ENCODE measurements at places on chromosomes 3 and 15.

DNA sequence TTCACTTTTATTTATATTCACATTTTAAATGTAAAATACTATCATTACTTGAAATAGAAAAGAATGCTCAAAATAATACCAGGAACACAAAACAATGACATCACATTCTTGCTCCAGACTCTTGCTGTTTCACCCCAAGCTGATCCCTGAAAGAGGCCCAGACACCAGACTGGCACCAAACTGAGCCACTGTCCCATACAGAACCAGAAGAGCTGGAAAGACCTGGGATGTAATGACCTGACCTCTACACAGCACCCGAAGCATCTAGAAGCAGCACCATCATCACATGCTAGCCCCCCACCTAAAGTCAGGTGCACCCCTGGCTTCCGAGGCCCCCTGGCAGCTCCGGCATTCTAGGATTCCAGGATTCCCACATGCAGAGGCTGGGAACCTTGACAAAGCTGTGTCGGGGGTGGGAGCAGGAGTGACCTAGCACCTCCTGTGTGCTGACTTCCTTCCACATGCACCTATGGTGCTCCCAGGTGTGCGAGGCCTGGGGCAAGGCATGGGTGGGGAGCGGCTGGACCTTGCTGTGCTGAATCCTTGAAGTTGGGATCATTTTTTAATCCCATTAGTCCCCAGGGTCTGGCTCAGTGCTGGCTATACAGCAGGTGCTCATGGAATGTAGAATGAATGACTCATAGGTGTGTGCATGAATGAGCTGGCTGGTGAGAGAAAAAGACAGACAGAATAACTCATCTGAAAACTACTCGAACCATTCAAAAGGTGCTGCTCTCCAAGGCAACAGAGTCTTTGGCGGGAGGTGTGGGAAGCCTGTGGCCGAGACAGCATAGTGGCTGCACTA, 144.7 kb upstream of the IQSEC1 start:
- no peak for DNase-seq

DNA sequence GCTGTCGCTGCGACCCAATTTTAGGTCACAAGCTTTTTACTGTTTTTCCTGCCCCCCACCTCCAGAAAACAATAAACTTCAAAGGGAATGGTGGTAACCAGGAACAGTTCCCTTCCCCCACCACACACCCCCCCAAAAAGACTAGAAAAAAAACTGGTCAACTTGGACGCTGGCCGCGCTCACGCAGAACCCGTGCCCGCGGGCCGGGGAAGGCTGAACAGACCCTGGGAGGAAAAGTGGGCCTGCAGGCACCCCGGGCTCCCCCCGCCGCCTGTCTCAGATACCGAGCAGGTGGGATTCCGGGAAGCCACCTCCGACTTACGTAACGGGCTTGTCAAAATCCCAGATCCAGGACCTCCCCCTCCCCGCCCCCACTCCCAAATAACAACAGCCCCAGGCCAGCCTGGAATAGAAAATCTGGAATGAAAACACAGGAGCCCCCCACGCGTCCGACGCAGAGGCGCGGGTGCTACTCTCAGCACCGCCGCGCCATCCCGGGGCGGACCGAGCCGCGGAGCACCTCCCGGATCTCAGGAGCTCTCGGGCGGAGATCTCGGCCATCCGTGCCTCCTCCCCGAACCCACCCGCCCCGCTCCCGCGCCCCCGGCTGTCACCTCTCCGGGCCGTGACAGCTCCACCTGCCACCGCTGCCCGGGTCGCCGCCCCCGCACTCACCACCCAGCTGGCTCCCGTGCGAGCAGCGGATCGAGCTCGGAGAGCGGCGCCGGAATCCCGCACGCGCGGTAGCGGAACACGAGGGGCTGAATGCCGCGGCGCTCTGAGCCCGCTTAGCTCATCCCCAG, 557 bp downstream of the DENND4A start:
- peak; percentile 83 for DNase-seq

GRCh38 chr15:76236350-76236749, 74.9 kb downstream of the ETFA start:
- DNase-seq: no peak

GRCh38 chr15:29134641-29135308, 134.8 kb downstream of the NSMCE3 start:
- DNase-seq: no peak

DNA sequence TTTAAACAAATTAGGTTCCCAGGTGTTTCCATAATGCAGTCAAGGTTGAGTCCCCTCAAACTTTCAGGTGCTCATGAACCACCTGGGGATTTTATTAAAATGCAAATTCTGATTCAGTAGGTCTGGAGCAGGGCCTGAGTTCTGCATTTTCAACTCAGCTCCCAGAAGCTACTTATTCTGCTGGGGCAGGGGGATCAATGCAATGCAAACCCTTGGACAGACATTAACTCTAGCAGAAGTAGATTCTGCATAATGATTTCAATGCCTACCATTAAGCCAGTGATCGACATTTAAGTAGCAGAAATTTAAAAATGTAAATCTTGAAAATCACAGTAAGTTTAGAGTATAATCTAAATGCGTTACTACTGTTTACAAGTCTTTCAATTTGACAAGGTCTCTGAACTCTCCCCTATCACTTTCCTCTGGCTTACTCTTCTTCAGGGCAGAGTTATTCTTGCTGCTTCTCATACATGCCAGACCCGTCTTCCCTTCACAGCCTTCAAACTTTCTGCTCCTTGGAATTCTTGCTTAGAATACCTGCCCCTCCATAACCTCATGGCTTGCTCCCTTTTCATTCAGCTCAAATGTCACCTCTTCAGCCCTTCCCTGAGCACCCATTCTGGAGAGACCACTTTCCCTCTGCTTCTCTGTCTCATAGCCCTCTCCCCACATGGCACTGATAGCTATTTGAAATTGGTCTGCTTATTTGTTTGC, 19.3 kb upstream of the DPPA4 start:
- DNase-seq: no peak

DNA sequence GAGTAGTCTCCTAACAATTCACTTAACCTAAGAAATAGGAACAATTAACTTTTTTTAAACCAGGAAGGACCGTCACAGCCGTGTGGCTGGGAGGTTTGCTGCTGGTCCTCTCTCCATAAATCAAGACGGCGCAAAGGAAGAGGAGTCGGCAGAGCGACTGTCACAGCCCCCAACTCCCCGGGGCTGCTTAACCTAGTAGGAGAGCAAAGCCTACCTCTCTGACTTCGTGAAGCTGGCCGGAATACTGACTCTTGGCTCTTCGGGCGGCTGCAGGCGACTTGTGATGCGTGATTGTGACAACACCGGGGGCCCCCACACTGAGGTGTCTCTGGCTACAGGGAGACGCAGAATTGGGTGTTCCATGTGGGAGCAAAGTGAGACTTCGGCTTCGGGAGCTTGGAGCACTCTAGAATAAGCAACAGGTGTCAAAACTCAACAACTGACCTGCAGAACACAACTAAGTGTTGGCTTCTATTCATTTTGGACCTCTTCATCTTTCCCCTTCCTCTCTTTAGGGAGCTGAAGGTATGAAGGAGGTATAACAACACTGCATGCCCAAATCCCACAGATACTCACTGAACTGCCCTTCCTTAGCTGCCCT, 151.1 kb downstream of the OSBPL10 start:
- DNase-seq: no peak

- DNase-seq: no peak
Measured at GRCh38 chr3:62803276-62803675, 71.9 kb downstream of the CADPS start.

- DNase-seq: no peak
Measured at GRCh38 chr15:78977091-78977571, 32.3 kb upstream of the CTSH start.

DNA sequence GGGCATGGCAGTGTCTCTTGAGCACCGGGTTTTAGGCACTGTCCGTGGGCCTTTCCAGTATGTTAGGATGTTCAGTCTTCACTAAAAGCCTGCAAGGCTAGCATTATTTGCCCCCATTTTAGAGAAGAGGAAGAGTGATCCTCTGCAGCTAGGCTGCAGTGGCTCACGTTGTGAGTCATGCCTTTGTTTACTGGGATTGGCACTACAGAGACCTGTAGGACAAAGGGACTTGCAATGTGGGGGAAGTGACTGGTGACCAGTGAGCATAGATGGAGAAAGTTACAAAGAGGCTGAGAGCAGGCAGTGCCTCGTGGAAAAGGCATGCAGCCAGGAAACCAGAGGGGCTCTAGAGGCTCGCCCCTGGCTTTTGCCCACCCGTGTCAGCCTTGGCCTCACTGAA, 26.8 kb upstream of the CPNE9 start:
- DNase-seq: no peak

DNA sequence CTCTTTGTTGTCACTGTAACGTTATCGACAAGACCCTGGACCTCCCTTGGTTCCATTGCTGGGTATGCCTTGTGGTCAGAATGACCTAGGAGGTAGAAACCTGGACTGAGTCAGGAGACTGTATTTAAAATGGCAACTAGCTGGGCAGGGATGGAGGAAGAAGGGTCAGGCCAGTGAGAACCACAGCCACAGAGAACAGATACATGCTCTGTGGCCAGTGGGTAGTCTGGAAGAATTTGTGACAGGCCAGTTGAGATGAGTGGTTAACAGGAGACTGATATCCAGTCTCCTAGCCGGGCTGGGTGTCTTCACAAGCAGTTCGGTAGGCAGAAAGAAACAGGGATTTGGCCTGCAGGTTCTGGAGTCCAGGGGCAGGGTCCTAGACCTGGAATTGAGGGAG, 58.9 kb downstream of the SNRK start:
- no peak for DNase-seq

DNA sequence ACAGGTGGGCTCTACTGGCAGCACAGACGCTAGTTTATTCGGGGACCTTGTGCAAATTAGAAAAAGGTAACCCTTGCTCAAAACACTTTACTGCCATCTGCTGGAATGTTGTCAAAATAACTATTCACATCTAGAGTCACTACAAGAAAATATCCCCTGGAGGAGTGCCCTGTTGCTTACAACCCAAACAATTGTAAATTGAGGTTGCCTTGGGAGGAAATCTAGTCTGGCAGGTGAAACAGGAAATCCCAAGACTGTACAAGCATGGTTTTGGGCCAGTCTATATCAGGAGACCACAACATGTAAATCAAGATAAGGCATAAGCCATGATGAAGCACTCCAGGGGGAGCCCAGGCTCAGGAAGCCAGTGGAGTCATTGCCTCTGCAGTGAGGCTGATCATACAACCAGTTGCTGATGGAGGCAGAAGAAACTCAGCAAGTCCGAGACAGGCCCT, 136.8 kb upstream of the ACP3 start:
- peak; percentile 46 for DNase-seq

DNA sequence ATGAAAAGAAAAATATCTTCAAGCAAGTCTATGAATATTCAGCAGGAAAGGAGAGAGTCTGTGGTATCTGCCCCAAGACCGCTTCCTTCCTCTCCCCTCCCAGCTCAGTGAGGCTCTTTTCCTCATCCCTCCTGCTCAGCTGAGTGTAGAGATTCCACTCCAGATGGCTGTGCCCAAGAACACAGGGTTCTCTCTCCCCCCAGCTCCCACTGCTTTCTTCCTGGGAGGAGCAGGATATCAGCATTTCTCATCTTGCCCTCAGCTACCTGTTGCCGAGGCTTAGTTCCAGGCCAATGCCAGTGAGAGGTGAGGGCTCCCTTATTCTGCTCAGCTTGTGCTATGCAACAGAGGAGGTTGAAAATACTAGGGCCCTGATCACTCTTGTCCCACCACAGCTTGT, 211.9 kb downstream of the SV2B start:
- DNase-seq: no peak

DNA sequence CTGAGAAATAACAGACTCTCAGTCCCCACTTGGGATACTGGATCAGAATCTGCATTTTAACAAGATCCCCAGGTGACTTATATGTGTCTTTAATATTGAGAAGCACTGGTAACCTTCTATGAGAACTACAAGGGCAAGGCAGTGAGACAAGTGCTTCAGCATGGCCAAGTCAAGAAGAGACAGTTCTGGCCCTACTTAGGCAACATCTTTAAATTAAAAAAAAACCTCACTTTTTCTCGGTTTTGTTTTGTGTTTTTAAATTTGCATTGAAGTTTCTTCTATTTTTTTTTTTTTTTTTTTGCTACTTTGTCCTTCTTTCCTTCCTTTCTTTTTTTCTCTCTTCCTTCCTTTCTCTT, 42.5 kb upstream of the SPTSSB start:
- DNase-seq: no peak

GRCh38 chr15:62779036-62779770, 263.3 kb upstream of the TPM1 start:
- no peak for DNase-seq

GRCh38 chr3:146625186-146625775, 20.1 kb upstream of the PLSCR5 start:
- DNase-seq: no peak

DNA sequence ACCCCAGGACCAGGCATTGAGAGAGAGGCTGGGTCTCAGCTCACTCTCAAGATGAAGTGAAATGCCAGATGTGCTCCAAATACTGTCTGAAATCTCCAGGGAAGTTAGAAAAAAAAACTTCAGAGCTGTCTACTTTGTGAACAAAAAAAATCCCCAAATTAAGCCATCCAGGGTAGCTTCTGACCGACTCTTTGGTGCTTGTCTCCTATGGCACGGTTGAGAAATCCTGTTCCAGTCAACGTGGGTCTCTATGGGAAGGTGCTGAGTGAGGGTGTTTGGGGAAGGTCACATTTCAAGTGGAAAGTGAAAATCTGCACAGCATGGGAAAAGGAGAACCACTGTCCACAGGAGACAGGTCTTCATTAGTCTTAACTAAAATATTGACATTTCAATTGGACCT, 322.5 kb upstream of the CFAP20DC start:
- no peak for DNase-seq

GRCh38 chr3:44318891-44319311, 19.7 kb upstream of the TCAIM start:
- peak; percentile 39 for DNase-seq

GRCh38 chr3:18394384-18394995, 30.6 kb downstream of the SATB1 start:
- DNase-seq: no peak

DNA sequence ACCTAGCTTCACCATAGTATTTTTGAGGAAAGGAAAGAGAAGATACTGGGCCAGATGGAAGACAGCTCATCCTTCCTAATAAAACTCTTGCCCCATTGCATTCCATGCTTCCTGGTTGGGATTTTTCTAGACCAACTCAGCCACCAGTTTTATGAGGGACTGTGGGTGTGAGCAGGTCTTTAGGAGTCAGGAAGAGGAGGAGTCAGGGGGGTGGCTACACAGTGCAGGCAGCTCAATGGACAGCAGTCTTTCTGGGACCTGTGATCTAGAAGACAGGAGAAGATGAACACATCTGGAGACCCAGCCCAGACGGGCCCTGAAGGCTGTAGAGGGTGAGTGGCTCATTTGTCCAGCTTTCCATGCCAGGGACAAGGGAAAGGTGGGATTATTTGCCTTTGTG, at the start of gene NOX5:
NOX5 (plus strand) TSS at position 242 of the 400 bp plus-strand sequence; CDS start at position 283, 41 bp downstream.
- DNase-seq: no peak

GRCh38 chr3:37809846-37810447, 51.7 kb upstream of the CTDSPL start:
- no peak for DNase-seq

GRCh38 chr3:79820089-79820488, 52.3 kb upstream of the ROBO1 start:
- DNase-seq: no peak

All from D341Med (cell line).